ENCODE measurements at places on chromosomes 3 and 15. TPM values are rescaled to one million over a fixed set of nuclear protein-coding genes. Genes with fewer than 3 reads are reported as not detected.

GRCh38 chr3:120850381-120851295 is 57.4 kb upstream of the STXBP5L start:
- no peak for DNase-seq

DNA sequence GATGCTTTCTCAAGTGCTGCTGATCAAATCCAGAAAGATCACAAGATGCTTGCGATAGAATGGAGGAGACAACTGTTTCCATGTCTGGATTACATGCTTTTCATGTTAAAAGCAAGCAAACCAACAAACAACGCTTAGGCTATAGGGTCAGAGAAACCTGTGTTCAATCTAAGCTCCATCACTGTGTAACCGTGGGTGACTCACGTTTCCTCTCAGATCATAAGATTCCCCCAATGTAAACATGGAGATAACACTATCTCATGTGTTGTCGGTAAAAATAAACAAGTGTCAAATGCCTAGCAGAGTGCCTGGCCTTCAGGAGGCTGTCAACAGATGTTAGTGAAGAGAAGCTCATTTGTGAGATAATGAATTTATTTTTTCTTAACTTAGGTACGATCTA is 907.8 kb downstream of the NTRK3 start:
- DNase-seq, result no peak

Gene DPPA2
- polyA plus RNA-seq, result not detected

- DNase-seq, result no peak
Observed at GRCh38 chr3:192563417-192563816, 163.9 kb downstream of the FGF12 start.

DNA sequence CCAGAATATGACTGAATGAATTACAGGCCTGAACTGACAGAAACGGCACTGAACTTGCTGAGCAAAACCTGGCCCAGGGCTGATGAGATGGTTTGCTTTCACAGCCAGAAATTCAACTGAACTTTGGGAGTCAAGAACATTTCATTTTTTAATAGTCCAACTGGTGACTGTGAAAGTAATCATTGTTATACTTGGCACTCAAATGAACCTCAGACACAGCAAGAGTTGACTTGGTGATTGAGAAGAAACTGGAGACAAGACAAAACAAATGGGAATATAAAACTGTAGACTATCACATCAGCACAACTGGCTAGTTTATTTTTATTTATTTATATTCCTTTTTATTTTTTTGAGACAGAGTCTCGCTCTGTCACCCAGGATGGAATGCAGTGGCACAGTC is 858.9 kb upstream of the CFAP20DC start:
- no peak for DNase-seq
